Ascending aorta (tissue), 2 donors: ENCODE measurements at places on chromosomes 6 and 20. TPM values are rescaled to one million over a fixed set of nuclear protein-coding genes. Genes with fewer than 3 reads are reported as not detected.

GCM1 gene
- total RNA-seq, result not detected

DNA sequence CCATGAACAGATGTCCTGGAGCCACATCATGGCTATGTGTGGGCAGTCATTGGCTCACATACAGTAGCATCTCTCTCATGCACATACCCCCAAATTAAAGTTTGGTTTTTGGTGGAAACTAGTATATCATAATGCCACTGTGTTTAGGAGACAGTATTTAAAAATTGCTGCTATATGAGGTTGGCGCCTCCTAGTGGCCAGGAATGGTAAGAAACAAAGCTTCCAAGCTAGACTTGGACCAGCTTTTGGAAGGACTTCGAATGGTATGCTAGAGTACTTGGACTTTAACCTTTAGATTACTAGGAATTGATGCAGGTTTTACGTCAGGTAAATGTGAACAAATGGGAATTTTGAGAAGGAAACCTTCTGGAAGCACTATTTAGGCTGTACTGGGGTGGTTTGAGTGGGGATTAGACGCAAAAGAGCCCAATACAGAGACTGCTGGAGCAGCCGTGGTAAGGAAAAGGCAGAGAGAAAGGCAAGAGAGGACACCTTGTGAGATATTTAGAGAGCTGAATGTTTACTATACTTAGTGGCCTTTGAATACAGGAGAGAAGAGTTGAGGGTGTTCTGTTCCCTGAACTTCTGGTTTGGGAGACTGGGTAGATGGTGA is 23.8 kb downstream of the PRSS35 start:
- no peak for DNase-seq
- H3K36me3 ChIP-seq, result no peaks in the 10 kb centered on the region
- H3K27ac ChIP-seq, result peak overlapping the region; percentile 49
- peaks cover 8% of the 10 kb centered on the region for H3K4me1 ChIP-seq
- H3K4me3 ChIP-seq, result no peak overlapping the region

- H3K27me3 ChIP-seq, result no peaks in the 10 kb centered on the region
- no peaks in the 10 kb centered on the region for H3K36me3 ChIP-seq
- no peak overlapping the region for H3K4me3 ChIP-seq
- H3K4me1 ChIP-seq, result no peaks in the 10 kb centered on the region
- DNase-seq, result no peak
Observed at GRCh38 chr6:10315034-10315433, 99.8 kb downstream of the TFAP2A start.

- H3K36me3 ChIP-seq, result no peaks in the 10 kb centered on the region
- no peak overlapping the region for H3K27ac ChIP-seq
- no peaks in the 10 kb centered on the region for H3K4me1 ChIP-seq
Observed at GRCh38 chr6:119742188-119742803, 392.7 kb upstream of the MAN1A1 start.

TIAM2 gene
- 3.7 TPM for total RNA-seq

TNXB gene
- 493 TPM for total RNA-seq

DNA sequence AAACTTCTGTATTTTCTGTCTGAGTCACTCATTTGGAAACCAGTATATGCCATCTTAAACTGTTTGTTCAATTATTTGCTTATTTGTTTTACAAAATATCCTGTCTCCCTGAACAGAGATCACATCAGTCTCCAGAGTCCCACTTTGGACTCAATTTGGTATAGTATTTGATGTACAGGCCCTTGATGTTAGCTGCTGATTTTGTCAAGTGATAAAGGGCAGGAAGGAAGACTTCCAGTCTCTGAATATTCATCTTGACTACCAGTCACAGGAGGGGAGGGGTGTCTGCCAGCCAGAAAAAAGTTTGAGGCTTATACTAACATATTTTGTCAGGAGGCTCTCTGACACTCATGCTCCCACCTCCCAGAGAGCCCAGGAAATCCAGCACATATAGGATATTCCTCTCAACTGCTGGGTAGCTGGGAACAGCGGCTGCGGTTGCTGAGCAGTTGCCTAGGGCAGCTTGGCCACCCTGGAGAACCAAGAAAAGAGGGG is 376.8 kb upstream of the RUNX2 start:
- peaks cover 2% of the 10 kb centered on the region for H3K36me3 ChIP-seq
- no peak for DNase-seq
- no peaks in the 10 kb centered on the region for H3K27me3 ChIP-seq
- H3K4me3 ChIP-seq, result no peak overlapping the region
- H3K27ac ChIP-seq, result no peak overlapping the region
- H3K4me1 ChIP-seq, result no peaks in the 10 kb centered on the region
